ENCODE measurements at places on chromosomes 2 and 18.

- DNase-seq: no peak
These were observed 27.1 kb downstream of the VRK2 start for GRCh38 chr2:58073751-58074150.

DNA sequence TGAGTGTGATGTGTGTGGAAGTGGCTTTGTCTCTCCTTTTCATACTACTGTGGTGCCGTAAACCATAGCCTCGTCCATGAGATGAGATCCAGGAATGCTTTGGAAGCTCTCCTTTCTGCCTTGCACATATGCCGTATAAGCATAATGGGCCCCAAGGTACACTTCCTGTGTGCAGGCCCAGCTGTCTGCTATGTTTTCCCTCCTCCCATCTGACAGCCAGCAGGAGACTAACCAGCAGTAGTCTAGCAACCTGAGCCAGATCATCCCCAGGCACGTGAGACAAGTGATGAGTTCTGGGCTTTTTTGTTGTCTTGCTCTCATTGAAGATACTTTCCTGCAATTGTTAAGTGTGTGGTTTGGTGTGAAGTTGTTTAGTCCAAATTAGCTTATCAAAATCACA is 555.5 kb upstream of the LRRTM4 start:
- no peak for DNase-seq

DNA sequence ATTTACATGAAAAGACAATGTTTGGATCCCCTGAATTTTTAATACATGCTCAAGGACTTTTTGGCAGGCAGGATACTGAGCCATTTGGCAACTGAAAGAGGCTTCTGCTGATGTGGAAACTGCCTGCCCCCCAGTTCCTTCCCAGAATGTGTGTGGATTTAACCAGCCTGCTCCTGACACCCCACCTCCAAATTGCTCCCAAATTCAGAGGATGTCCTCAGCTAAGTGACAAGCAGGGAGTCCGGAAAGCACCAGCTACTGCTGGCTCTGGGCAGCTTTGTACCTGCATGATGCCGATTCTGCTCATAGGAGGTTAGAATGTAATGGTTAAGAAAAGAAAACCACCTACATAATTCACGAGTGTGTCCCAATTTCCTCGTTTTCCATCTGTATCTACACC is 197.5 kb downstream of the CDH20 start:
- DNase-seq: no peak

DNA sequence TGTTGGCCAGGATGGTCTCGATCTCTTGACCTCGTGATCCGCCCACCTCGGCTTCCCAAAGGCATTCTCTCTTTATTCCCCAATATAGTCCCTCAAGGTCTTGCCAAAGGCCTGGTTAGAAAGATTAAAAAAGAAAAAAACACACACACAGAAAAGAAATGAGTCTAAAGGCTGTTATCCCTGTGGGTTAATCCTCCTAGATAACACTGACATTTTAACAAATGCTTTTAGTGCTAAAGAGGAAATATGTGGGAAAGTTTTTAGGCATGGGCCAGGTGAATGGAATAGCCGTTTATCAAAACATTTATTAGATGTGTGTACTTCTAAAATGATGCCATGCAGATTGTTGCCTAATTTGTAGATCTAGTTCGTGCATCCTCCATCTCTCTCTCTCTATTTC is 261.6 kb upstream of the FN1 start:
- DNase-seq: no peak

GRCh38 chr2:241814643-241815476 is 5.9 kb downstream of the NEU4 start:
- DNase-seq: no peak

GRCh38 chr18:79816092-79816491 is 18.4 kb downstream of the KCNG2 start:
- DNase-seq: no peak

DNA sequence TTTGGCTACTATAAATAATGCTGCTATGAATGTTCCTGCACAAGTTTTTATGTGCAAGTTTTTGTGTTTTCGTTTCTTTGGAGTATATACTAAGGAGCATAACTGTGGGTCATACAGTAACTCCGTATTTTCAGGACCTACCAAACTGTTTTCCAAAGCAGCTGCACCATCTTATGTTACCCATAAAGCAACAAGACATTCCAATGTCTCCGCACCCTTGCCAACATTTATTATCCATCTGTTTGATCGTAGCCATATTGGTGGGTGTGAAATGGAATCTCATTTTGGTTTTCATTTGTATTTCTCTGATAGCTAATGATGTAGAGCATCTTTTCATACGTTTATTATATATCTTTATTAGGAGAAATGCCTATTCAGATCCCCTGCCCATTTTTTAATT is 13.8 kb downstream of the TMEM131 start:
- no peak for DNase-seq

GRCh38 chr2:1817256-1818051 is 73.1 kb upstream of the PXDN start:
- DNase-seq: peak; percentile 19

- DNase-seq: no peak
These were observed 556 bp downstream of the CYRIA start for GRCh38 chr2:16664809-16665747.

DNA sequence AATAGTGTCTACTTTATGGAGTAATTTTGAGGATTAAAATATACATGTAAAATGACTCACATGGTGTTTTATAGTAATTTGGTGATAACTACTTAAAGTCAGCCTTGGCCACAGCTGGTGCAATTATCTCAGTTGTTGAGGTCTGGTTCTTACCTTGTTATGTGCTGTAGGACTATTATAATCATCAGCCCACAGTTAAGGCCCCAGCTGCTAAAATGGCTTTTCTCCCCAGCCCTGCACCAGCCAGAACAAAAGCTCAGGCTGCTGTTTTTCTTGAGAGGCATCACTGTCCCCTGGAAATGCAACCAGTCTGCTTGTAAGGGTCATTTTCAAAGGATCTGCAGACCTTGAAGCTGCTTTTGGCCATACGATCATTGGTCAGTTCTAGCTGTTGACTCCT is 283.3 kb upstream of the THUMPD2 start:
- no peak for DNase-seq

GRCh38 chr2:60899892-60900249 is 18.5 kb downstream of the REL start:
- DNase-seq: no peak

GRCh38 chr2:75589391-75590105 is 28.8 kb upstream of the EVA1A start:
- DNase-seq: no peak

GRCh38 chr2:211306929-211307328 is 750.5 kb downstream of the CPS1 start:
- DNase-seq: no peak

DNA sequence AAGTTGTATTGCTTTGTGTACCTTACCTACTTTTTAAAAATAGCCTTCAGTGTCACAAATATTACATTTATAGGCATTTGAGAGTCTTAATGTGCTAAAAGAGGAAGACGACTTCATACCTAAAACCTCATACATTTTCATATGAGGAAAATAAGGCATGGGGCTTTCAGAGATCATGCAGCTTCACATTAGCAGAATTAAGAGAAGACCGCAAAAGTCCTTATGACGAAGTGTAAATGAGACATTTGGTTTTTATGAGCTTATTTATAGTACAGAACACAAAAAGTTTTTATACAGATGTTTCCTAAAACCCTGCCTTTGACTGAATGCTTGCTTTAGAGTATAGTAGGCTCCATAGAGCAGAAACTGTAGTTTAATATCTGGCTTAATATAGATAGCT is 10.1 kb upstream of the CCDC138 start:
- no peak for DNase-seq

GRCh38 chr18:48551100-48551499 is 12.3 kb downstream of the CTIF start:
- no peak for DNase-seq

DNA sequence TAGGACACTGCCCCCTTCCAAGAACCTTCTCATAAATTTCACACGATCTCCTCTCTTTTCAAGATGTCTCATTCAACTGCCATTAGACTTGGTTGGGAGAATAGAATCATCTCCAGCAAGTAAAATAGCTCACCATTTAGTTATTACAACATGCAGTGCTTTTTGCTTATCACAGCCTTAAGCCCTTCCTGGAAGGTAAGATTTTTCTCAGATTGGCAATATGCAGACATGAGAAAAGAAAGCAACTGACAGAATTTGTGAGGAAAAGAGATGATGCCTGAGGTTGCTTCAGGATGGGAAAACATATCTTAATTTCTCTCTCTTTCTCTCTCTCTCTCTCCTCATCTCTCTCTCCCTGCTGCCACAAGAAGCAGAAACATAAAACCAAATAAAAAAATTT is 855.1 kb upstream of the ACVR2A start:
- DNase-seq: peak; percentile 4

GRCh38 chr2:240968731-240969624 is 29.4 kb upstream of the SNED1 start:
- DNase-seq: no peak

DNA sequence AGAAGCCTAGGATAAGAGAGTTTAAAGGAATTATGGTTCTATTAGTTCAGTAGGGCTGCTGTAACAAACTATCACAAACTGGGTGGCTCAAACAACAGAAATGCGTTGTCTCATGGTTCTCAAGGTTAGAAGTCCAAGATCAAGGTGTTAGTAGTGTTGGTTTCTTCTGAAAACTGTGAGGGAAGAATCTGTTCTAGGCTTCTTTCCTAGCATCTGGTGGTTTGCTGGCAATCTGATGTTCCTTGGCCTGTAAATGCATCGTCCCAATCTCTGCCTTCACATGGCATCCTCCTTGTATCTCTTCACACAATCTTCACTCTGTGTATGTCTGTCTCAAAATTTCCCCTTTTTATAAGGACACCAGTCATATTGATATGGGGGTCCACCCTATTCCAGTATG is 76.3 kb downstream of the MDH1 start:
- no peak for DNase-seq

DNA sequence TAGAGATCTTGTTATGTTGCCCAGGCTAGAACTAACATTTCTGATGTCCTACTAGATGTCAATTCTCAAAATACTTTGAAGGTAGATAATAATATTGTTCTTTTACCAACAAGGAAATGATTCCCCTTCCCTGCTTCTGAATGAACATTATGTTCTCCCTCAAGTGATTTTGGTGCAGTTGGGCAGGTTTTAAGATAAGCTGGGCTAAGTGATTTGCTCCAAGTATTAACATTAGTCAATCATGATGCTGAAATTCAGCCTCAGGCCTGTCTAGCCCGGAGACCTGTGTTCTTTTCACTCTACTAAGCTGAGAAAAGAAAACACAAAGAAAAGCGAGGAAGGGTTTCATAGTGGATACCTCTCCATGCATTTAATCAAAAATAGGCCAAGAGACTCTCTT is 38.5 kb upstream of the SPTBN1 start:
- DNase-seq: no peak

DNA sequence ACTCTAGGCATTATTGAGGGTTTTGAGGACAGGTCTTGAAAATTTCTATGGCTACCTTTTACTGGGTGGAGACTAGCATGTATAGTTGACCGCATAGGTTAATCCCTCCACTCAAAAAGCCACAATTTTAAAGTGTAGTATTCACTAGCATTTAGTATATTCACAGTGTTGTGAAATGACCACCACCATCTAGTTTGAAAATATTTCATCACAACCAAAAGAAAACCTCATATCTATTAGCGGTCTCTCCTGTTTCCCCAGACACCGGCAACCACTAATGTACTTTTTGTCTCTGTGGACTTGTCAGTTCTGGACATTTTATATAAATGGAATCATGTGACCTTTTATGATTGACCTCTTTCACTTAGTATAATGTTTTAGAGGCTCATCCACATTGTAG is 53.9 kb downstream of the MSH2 start:
- no peak for DNase-seq

DNA sequence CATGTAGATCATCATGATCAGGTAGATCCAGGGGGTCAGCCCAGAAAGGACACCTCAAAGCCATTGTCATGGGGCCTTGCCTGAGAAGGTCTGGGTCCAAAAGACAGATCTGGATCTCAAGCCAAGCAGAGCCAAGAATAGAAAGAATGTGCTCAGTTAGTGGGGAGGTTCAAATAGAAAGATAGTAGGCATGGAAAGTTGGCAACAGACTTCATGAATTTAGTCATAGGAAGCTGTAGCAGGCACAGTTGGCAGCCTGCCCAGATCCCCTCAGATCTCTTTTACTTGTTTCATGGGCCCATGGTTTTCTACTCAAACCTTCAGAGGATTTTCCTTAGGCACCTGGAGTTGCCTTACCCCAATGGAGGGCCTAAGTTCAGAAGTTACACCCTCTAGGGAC is 767.0 kb downstream of the SLC4A3 start:
- DNase-seq: no peak

DNA sequence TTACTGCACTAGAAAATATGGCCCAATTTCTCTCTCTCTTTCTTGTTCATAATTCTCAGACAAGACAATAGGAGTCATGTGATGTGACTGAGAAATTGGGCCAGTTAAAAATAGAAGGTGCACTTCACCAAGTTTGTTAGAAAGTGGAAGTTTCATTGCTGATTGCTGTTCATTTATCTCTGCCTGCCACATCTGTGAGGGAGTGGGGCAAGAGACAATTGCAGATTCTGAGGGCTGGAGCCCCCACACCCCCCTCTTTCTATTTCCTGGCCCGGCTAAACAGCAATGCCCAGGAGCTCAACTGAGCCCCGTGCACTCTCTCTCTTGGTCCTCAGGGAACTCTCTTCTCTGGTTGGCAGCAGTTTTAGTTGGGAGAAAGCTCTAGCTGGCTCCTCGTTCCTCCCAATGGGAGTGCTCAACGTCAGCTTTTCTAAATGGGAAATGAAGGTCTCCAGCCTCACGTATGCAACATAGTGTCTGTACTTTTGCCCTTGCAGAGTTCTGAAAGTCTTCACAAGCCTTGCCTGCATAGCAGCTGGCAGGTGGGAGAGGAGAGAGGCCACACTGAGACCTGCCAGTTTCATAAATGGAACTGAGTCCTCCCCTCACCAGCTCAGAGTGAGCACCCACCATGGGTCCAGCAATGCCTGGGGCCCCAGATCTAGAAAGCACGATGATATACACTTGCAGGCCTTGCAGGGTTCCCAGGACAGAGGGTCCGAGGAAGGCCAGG is 115.7 kb downstream of the MYCN start:
- DNase-seq: no peak

DNA sequence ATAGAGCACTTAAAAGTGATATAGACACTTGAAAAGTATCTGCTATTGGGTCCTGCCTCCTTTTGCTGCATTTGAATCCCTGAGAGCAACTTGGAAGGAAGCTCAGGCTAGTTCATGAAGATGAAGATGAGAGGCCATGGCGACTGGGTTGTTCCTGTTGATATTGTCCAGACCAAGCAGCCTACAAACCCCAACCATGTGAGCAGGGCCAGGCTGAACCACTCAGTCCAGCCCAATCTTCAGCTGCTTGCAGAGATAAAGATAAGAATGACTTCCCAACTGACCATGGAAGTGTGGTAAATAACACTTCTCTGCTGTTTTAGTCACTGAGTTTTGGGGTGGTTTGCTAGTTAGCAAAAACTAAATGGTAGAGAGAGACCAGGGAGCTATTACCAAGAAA is 417.6 kb downstream of the SOX11 start:
- DNase-seq: no peak

GRCh38 chr2:97750017-97750416 is 36.6 kb downstream of the ZAP70 start:
- DNase-seq: no peak

Data from NCI-H460 (cell line).